ENCODE measurements at places on chromosomes 6 and 20. TPM values are rescaled to one million over a fixed set of nuclear protein-coding genes. Genes with fewer than 3 reads are reported as not detected.
A peak's percentile ranks its signal among the peaks of the same experiment; 100 is the strongest.

The REM1 gene
- total RNA-seq: 2.2 TPM

- DNase-seq: no peak
Measured at GRCh38 chr6:121523628-121524027, 88.2 kb downstream of the GJA1 start.

- DNase-seq: no peak
Measured at GRCh38 chr6:118708055-118708454, 56.7 kb upstream of the CEP85L start.

The TMEM217 gene
- 1.3 TPM for total RNA-seq

- DNase-seq: peak; percentile 74
Measured at GRCh38 chr20:63519668-63520503, 679 bp upstream of the PPDPF start.

DNA sequence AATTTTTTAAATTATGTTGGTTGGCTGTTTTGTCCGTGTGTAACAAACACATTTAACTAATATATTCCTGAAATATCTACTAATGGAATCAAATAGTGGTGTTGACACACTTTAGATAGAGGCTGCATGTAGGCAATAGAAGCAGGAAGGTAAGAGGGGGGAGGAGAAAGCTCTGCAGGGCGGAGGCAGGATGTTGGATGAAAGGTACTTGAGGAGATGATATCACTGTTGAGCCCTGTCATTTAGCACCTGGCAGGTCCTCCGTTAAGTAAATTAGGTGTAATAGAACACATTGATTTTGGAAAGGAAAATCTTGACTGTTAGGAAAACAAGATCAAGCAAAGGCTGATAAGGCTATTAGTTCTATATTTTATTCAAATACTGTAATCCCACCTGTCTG, 618.7 kb downstream of the PKHD1 start:
- no peak for DNase-seq

GRCh38 chr20:63602321-63602720, 24.6 kb downstream of the GMEB2 start:
- no peak for DNase-seq

The PRDM1 gene
- total RNA-seq: 15.1 TPM

- no peak for DNase-seq
Measured at GRCh38 chr20:51749674-51750036, 18.5 kb downstream of the ATP9A start.

GRCh38 chr6:128848212-128848935, 34.6 kb upstream of the LAMA2 start:
- no peak for DNase-seq

GRCh38 chr6:42179945-42180313, 6.8 kb downstream of the GUCA1A start:
- no peak for DNase-seq
